Activated CD8-positive, alpha-beta T cell treated with anti-CD3 and anti-CD28 coated beads for 36 hours (primary cell): ENCODE measurements at places on chromosomes 2 and 18. TPM values are rescaled to one million over a fixed set of nuclear protein-coding genes. Genes with fewer than 3 reads are reported as not detected.
A peak's percentile ranks its signal among the peaks of the same experiment; 100 is the strongest.

- DNase-seq: no peak
- no peaks in the 10 kb centered on the region for H3K36me3 ChIP-seq
- H3K27me3 ChIP-seq: peaks cover 2% of the 10 kb centered on the region
- no peak overlapping the region for H3K4me3 ChIP-seq
Measured at GRCh38 chr18:10682368-10682714, 156.5 kb downstream of the NAPG start.

GRCh38 chr18:47591429-47591828, 339.0 kb downstream of the SMAD2 start:
- H3K27ac ChIP-seq: no peak overlapping the region
- H3K36me3 ChIP-seq: no peaks in the 10 kb centered on the region
- H3K27me3 ChIP-seq: peaks cover 24% of the 10 kb centered on the region
- no peaks in the 10 kb centered on the region for H3K4me1 ChIP-seq

- no peak for DNase-seq
- H3K4me1 ChIP-seq: no peaks in the 10 kb centered on the region
- H3K27me3 ChIP-seq: no peaks in the 10 kb centered on the region
- H3K4me3 ChIP-seq: no peak overlapping the region
Measured at GRCh38 chr18:8893628-8894231, 188.4 kb downstream of the MTCL1 start.

DNA sequence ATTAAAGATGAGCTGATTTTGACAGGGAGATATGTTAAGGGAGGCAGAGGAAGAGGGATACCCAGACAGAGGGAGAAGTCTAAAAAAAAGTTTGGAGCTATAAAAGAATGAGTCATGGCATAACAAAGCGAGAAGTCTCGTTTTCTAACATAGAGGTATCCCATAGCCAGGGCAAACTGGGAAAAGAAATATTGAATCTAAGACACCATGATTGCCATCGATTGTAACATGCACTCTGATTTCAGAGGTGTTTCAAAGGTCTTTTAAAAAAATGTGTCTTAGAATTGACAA, 110.7 kb downstream of the MDH1 start:
- H3K27me3 ChIP-seq: no peaks in the 10 kb centered on the region
- H3K27ac ChIP-seq: no peak overlapping the region
- no peaks in the 10 kb centered on the region for H3K36me3 ChIP-seq
- DNase-seq: no peak
- H3K4me1 ChIP-seq: no peaks in the 10 kb centered on the region
- H3K4me3 ChIP-seq: no peak overlapping the region

DNA sequence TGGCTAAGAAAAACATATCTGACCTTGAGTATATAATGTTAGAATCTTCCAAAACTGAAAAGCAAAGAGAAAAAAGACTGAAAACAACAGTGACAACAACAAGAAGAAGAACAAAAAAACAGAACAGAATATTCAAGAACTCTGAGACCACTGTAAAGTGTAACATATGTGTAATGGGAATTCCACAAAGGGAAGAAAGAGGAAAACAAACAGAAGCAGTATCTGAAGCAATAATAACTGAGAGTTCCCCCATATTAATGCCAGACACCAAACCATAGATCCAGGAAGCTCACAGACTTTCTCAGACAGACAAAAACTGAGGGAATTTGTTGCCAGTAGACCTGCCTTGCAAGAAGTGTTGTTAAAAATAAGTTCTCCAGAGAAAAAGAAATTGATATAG, 58.9 kb downstream of the TXNL1 start:
- H3K27ac ChIP-seq: no peak overlapping the region
- DNase-seq: no peak
- peaks cover 5% of the 10 kb centered on the region for H3K27me3 ChIP-seq

GRCh38 chr2:36800381-36800780, 103.9 kb downstream of the VIT start:
- peak; percentile 56 for DNase-seq
- H3K36me3 ChIP-seq: no peaks in the 10 kb centered on the region
- H3K27me3 ChIP-seq: peaks cover 17% of the 10 kb centered on the region
- H3K27ac ChIP-seq: no peak overlapping the region

DNA sequence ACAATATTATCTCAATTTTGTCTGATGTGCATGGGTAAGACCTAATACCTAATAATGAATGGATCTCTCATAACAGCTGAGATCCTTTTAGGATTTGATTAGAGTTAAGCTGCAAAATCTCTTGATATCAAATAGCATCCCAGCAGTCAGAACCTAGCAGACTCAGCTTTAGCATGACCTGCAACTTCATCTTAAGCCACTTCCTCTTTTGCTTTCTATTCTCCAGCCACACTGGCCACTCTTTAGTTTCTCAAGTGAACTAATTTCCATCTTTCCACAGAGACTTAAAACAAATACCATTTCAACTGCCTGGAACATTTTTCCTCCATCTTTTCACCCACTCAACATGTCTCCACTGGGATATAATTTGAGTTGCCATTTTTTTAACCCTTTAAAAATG, 1251.6 kb upstream of the ZEB2 start:
- no peak overlapping the region for H3K27ac ChIP-seq
- no peak for DNase-seq
- H3K36me3 ChIP-seq: no peaks in the 10 kb centered on the region
- no peak overlapping the region for H3K4me3 ChIP-seq
- H3K27me3 ChIP-seq: peaks cover 2% of the 10 kb centered on the region

DNA sequence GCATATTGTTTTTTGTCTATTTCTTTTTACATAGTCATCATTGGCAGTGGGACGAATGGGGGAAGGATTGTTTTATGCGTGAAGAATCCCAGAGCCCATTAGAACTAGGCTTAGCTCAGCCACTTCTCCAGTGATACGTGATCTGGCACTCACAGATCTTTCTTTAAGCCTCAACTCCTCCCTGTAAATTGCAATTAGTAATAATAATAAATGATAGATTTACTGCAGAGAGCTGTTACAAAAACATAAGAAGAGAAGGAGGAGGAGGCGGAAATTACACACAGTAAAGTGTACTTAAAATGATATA, 629.3 kb downstream of the NRXN1 start:
- H3K27me3 ChIP-seq: no peaks in the 10 kb centered on the region
- no peak overlapping the region for H3K27ac ChIP-seq
- DNase-seq: no peak

The GALNT14 gene
- 1.1 TPM for total RNA-seq

The COL3A1 gene
- not detected for total RNA-seq

The ANO7 gene
- 5.1 TPM for total RNA-seq

The GATA6 gene
- total RNA-seq: not detected

The LRRTM4 gene
- not detected for total RNA-seq

The POTEC gene
- not detected for total RNA-seq
